NCI-H1930 (cell line): ENCODE measurements at places on chromosomes 4 and X.

DNA sequence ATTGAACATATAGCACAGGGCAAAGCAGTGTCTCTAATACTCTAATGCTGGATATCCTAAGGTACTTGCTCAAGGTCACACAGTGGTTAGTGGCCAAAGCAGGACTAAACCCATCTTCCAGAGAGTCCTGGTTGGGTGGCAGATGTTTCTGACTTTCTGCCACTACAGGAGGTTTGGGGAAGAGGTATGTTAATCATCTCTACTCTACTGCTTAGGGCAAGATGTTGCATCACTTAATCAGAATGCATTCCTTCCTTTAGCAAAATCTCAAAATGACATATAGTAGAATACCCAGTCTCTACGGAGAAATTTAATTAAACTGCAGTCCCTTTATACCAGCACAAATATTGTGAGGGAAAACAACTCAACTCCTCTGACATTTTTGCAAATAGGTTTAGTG lies 190.7 kb upstream of the FAM241A start:
- DNase-seq = no peak

GRCh38 chr4:125368671-125369081 lies 53.9 kb downstream of the FAT4 start:
- no peak for DNase-seq

DNA sequence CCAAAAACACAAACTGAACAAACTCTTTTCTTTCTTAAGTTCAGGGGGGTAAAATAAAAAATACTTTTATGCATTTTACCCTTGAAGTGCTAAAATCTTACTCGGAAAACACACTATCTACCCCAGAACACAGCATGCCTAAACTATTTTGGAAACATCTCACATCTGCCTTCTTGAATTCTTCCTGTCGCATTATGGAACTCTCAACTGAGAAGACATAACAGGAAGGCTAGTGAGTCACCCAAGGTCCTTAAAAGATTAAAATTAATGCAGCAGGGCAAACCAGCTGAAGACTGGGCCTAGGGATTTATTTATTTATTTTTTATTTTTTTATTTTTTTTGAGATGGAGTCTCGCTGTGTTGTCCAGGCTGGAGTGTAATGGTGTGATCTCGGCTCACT lies 208.2 kb downstream of the APBB2 start:
- DNase-seq = no peak

DNA sequence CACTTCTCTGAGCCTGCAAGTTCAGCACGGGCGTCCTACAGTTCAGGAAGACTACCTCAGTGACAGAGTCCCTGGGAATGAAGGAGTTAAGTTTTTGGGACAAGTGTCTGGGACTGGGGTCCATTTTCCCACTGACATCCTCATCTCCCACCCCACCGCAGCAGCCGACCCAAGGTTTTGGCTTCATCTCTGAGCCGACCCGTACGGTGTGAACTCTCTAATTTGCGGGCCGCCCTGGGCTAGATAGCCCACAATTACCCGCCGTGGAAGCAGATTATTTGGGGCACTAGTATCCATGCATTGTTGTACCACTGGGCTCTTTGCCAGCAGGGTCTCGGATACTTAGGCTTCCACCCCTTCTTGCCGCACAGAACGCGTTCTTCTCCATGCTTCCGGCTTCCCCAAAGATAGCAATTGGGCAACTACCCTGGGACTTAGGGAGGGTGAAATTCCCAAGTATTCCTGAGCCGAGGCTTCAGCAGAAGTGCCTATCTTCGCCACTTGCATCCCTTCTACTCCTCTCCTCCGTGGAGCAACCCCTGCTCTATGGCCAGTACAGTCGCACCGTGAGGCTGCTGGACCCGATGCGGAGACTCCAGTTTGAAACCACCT lies 2.4 kb downstream of the IL1RAPL2 start:
- DNase-seq = no peak

DNA sequence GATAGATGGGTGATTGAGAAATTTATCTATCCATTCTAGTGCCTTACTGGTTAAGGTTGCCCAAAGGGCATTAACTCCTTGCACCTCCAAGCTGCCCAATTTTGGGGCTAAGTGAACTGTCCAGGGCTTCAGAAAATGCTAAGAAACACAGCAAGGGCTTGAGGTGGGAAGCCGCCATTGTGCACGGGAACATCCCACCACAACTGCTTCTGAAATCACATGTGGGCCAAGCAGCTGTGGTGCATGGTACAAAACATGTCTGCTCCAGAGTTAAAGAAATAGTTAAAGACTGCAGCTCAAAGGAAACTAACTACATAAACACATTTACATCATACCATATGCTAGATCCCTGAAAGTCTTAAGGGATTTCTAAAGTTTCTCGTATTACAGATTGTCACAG lies 144.3 kb upstream of the NDST3 start:
- no peak for DNase-seq

DNA sequence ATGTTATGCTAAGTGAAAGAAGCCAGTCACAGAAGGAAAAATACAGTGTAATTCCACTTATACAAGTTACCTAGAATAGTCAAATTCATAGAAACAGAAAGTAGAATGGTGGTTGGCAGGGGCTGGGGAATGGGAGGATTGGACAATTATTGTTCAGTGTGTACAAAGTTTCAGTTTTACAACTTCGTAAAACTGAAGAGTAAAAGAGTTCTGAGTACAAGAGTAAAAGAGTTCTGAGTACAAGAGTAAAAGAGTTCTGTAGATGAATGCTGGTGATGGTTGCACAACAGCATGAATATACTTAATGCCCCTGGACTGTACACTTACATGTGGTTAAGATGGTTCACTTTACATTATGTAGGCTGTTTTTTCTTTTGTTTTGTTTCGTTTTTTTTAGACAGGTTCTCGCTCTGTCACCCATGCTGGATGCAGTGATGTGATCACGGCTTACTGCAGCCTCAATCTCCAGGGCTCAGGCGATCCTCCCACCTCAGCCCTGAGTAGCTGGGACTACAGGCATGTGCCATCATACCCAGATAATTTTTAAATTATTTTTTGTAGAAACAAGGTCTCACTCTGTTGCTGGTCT lies 230.9 kb downstream of the SOWAHB start:
- DNase-seq = no peak

DNA sequence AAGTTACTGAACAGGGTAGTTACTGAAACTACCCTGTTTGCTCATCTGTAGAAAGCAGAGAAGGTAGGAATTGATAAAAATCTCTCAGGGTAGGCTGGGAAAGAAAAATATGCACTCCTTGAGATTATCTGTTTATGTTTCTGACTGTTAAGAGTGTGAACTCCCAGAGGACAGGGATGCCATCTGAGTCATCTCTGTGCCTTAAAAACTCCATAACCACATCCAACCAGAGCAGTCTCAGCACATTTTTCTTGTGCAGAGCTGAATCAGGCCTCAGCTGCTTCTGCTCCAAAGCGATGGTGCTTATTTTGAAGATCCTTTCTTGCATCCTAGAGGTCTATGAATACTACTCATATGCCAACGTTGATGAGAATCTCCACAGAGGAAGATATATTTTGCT lies 9.9 kb downstream of the CENPVL3 start:
- no peak for DNase-seq

GRCh38 chr4:168710353-168710946 lies 213.6 kb downstream of the PALLD start:
- DNase-seq = no peak

GRCh38 chr4:3662516-3662915 lies 103.7 kb upstream of the ADRA2C start:
- no peak for DNase-seq

- no peak for DNase-seq
Observed at GRCh38 chrX:152806035-152806434, 24.5 kb downstream of the CETN2 start.

DNA sequence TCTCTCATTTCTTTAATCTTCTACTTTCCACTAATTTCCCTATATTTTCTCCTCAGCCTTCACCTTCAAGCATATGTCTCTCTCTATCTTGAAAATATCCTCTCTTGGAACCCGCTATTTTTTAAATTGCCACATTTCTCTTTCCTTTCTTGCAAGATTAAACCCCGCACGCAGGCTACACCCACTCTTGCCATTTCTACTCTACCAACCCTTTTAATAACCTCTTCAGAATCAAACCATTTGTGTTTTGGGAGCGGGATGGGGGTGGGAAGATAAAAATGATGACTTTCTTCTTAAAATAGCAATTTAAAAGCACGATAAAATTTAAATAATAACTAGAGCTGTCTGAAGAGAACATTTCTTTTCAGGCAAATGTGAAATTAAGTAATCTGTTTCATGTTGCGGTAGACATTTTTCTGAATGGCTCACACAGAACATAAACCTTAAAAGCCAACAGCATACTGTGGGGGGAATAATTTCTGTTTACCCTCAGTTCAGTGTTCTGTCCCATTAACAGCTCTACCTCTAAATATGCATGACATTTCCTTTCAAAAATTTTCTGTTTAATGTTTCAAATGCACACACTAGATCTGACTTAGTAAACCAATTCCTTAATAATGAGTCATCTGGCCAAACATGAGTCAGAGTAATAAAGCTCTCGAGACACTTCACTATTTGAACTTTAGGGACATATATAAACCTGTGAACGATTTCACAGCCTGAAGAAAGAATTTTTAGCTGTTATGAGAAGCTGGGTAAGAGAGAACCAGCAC lies 20.5 kb downstream of the ARSJ start:
- DNase-seq = peak; percentile 80

DNA sequence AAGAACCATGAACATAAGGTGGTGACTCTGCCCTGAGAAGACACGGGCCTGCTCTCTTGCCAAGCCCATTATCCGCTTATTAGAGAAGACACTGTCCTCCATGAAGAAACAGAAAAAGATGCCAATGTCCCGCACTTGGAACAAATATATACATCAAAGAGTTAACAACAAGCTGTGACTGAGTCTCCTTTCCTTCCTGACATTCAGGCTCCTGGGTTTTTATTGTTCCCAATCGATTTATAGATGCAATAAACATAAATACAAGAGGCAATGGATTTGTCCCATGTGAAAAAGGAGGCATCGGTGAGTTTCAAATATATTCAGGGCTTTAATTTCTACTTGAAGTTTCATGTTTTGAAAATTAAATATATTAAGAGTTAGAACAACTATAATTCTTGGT lies 169.2 kb upstream of the CPEB2 start:
- DNase-seq = no peak

DNA sequence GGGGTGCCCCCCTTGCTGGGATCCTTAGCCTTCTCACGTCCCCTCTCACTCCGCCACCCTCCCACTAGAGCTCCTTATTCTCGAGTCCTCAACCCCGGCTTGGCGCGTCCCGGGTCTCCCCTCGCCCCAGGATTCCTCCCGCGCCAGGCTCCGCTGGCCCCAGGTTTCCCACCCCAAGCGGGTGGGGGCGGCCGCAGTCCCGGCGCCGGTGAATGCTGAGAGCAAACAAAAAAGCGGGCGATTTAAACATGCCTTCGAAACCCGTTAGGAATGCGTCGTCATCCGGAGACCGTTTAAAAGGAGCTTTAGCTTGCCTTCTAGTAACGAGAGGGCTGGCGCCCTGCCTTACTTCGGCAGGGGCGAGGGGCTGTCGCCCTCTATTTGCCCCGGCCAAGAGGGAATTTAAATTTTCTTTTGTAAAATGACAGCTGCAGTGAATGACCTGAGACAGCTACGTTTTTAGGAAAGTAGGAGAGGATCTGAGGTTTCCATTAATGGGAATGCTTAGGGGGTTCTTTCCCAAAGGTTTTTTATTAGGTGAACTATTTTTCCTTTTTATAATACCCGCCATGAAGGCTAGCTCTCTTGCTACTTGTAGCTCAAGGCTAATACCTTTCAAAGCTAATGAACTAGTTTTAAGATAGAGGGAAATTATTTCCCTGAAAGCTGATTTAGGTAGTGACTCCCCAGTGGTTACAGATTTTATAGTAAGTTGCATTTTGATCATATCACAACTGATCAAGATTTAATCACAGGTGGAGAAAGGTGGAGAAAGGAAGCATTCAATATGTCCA lies 3.1 kb downstream of the JADE1 start:
- DNase-seq = peak; percentile 25

DNA sequence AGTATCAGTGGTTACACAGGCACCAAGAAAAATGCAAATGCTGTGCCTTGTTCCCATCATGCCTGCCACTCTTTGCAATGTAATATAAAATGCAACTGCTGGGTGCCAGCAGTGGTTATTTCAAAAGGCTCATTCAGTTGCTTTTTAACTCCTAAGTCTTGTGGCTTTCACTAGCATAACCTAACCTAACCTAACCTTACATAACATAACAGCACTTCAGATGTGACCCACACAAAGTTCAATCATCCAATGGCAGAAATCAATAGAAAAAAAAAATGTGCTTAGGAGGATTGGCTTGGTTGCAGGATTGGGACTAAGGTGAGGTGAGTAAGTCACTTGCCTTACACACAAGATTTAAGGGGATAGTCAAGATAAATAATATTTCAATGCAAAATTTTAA lies 60.2 kb upstream of the VMA21 start:
- DNase-seq = no peak

GRCh38 chr4:185640811-185641675 lies 105.7 kb upstream of the PDLIM3 start:
- no peak for DNase-seq

DNA sequence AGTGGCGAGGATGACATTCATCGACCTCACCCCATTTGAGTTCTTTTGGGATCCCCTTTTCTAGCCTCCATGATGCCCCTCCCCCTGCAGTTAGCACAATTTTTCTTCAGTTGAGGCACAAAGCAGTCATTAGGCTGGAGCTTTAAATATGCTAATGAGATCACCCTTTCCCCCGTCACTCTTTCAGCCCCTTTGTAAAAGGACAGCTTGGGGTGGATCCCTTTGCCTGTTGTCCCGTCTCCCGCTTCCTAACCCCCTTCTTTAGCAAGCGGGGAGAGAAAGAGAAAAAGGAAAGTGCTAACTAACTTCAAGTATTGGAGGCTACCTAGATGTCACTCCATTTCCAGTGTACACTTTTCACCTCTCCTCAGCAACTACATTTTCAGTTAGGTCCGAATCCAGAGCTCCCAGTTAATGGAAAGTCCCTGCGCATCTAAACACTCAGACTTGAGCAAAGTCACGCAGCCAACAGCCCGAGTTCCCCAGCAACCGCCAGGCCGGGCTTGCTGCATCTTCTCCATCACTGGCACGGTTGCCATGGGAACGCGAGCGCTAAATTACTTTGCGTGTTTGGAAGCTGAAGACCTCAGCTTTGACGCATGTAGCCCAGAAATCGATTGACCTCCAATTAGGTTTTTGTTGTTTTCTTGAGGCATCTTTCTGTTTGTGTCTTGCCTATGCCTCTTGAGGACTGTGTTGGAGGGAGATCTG lies 76.8 kb downstream of the RTL5 start:
- DNase-seq = no peak

GRCh38 chr4:169664615-169665014 lies 44.2 kb downstream of the CLCN3 start:
- no peak for DNase-seq

- DNase-seq = no peak
Observed at GRCh38 chr4:26803211-26803861, 57.3 kb upstream of the STIM2 start.

- DNase-seq = no peak
Observed at GRCh38 chrX:68978255-68978654, 149.4 kb downstream of the EFNB1 start.
